ENCODE measurements at places on chromosomes 16 and 17.

DNA sequence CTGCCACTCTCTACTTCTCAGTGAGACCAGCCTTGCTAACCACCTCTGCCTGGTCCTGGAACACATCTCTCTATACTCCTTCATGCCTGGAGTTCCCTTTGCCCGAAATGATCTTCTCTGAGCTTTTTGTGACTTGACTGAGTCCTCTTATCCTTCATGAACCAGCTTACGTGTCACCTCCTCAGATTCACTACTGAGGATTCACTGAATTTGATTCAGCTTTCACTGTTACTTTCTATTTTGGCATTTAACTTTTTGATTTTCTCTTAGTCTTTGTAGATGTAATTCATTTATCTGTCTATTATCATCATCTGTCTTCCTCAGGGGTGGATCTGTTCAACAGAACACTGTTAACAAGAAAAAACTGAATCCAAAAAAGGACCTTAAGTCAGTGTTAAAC is 95.6 kb downstream of the RPGRIP1L start:
- DNase-seq, result no peak

DNA sequence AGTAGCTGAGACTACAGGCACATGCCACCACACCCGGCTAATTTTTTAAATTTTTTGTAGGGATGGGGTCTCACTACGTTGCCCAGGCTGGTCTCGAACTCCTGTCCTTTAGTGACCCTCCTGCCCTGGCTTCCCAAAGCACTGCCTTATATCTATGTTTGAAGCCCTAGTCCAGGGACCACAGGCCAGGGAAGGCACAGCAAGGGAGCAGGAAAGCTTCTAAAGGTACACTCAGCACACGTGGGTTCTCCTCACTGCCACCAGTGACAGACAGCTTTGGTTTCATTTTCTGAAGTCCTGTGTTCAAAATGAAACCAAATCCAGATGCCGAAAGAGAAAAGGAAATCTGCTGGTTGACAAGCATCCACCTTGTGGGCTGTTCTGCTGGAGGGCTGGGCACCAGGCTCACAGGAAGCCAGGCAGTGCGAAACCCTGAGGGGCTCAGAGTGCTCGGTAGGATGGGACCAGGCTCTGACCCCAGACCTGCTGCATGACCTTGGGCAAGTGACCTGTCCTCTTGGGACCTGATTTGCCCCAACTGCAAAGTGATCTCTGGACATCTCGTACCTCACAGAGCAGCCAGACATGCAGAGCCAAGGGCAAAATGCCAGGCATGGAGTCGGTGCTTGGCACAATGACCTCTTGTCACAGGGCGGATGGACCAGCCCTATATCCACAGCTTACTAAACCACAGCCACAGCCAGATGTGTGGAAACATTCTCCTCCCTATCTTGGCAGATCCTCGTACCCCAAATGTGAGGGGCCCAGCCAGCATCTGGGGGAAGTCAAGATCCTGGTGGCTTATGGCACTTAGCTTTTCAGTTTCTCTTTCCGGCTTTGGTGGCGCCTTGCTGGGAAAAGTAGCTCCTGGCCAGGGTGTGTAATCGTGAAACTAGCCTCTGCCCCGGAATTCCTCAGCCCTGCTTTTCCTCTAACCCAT is 2.8 kb upstream of the SOCS1 start:
- no peak for DNase-seq

- no peak for DNase-seq
Measured at GRCh38 chr17:78048346-78049292, 79.9 kb downstream of the TMC6 start.

DNA sequence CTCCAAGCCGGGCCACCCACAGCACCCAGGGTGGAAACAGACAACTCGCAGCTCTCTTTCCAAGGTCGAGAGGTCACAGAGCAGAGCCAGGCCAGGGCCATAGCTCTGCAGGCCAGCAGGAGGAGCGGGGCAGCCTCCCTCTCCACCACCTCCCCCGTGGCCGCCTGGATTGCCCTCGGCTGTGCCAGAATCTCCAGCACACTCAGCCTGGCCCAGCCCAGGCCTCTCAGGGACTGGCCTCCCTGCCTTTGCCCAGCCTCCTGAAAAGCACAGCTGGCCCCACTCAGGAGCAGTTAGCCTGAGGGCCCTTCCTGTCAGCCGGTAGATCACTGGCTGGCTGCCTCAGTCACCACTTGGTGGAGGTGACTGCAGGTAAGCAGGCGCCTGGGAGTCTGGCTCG is 85.8 kb upstream of the SEC14L1 start:
- DNase-seq, result no peak

- DNase-seq, result no peak
Measured at GRCh38 chr17:40454613-40454995, 11.4 kb downstream of the IGFBP4 start.

Data from NCI-H1092 (cell line).